Foreskin keratinocyte (primary cell): ENCODE measurements at places on chromosomes 6 and 20.

DNA sequence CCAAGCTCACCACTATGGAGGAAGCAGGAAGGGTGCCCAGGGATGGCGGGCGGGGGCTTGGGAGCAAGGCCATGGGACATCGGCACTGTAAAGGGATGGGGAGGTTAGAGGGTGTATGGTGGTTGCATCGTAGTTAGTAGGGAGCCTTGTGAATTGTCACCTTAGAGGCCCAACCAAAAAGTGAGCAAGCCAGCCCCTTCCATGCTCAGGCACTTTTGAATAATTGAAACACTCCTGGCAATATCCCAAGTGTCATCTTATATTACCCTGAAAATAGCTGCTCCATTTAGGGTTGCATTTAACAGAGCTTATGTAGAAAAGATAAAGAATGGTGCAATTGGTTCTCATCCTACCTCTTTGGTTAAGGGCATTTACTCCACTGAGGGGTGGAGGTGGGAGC is 169.2 kb downstream of the SAMD5 start:
- DNase-seq: no peak

DNA sequence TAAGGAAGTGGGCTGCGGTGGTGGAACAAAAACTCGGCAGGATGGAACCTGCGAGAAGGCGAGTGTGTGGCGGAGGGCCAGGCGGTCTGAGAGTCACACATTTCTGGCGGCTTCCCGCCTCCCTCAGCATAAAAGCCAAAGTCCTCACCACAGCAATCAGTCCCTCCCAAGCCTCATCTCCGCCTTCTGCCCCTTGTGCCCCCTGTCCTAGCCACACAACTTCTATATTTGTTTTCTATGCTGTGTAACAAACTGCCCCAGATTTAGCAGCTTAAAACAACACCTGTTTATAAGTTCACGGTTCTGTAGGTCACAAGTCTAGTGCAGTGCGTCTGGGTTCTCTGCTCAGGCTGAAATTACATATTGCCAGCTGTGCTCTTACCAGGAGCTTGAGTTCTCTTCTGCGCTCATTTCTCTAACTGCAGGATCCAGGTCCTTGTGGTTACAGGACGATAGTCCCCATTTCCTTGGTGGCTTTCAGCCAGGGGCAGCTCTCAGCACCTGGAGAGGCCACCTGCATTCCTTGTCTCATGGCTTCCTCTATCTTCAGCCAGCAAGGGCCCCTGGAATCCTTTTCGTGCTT is 11.7 kb upstream of the SPO11 start:
- DNase-seq: no peak

DNA sequence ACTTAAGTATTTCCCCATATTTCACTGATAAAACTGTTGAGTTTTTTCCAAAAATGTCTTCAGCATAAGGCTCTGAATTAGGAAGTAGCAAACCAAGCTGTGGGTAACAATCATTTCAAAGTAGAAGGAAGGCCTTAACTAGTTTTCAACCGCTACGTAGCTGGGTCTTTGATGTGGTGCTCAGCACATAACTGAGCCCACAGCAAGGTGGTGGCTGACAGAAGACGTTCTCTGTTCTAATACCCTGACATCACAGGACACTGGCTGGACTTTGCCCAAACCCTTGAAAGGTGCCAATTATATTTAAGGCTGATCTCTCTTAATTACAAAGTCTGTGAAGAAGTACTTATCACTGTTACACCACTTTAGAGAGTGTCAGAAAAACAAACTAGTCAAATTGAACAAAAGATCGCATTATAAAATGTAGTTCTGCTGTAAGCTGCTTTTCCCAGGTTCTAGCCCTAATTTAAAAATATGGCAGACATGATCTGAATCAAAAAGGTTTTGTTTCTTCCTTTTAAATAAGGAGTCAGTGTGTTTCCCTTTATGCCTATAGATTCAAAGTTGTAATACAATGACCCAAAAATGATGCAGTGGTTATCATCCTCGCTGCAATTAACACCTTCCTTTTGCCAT is 26.7 kb downstream of the MAN1A1 start:
- no peak for DNase-seq

DNA sequence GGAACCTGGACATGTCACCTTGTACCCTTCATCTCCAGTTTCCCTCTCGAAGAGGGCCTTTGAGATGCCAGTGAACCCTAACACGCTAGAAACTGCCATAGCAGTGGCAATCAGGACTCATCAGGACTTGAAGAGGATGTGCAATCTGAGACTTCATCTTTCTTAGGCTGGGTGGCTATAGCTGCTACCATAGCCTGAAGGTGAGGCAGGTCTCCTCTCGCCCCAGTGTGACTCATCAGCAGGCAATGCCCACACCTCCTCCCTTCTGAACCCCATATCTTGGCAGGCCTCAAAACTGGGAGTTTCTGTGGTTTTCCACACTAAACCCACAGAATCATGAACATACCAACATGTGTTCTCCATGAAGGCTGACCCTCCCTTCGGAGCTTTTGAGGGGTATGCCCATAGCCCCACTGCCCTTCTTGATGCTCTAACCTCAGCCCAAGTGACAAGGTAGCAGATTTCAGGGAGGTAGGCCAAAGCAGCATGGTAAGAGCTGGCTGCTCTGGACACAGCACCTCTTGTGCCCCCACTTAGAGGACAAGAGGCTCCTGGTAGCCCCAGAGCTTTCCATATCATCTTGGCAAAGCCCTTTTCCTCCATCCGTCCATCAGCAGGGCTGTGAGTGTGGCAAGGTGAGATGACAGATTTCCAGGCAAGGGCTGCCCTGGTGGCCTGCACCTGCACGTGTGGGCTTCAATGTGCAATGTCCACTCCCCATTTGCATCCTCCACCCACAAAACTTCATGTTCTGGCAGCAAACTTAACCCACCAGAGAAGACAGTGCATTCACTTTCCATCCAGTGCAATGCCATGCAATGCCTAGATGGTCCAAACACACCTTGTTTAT is 2.6 kb downstream of the BLCAP start:
- peak; percentile 95 for DNase-seq

DNA sequence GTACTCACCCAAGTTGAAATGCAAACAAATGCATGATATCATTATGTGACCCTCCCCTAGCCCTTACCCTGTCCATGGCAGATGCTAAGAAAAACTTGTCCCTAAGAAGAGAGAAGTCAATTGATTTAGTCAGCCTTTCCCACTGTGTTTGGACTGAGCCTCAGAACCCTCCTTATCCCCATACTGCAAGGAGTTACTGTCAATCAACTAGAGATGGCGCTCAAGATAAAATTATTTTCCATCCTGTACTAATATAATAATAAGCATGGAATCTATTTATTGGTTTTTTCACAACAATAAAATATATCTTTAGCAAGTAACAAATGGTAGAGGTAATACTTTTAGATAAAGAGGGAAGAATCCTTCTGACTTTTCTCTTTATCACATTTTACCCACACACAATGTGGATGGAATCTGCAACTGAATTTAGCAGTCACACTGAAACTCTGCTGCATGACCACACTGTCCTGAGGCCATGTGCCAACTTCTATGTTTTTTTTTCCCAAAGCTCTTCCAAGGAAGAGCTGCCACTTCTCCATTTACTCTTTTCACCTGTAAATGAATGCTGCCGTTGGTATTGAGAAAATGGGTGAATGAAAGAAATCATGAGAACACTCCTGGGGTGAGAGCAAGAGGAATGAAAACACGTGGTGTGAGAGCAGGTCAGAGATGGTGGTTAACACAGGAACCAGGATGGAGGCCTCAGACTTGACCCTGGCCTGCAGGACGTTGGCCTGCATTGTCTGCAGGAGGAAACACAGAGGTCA is 10.5 kb downstream of the NT5E start:
- DNase-seq: no peak

DNA sequence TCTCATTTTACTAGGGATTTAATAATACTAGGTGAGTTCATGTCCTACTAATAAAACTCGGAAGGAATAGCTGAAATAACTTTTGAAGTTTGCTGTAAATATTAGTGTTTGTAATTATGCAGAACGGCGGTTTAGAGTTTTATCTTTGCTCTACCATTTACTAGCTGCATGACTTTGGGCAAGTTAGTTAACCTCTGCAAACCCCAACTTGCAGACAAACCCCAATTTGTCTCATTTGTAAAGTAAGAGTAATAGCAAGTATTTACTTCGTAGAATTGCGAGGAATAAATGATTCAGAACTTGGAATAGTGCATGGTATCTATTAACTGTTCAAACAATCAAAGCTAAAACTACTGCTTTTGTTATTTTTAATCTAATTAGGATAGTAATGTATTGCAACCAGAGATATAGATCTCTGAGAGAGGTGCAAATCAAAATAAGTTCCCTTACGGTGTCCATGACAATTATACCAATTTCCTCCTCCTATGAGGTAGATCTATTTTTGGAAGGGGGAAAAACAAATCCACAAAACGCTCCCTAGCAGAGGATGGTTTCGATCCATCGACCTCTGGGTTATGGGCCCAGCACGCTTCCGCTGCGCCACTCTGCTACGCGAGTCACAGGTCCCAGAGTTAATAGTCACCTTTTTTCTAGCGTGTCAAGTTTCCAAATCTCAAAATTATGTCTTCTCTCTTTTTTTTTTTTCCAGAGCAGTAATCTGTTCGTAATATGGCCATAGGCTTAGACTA is 35.1 kb upstream of the BTN3A2 start:
- DNase-seq: peak; percentile 59

DNA sequence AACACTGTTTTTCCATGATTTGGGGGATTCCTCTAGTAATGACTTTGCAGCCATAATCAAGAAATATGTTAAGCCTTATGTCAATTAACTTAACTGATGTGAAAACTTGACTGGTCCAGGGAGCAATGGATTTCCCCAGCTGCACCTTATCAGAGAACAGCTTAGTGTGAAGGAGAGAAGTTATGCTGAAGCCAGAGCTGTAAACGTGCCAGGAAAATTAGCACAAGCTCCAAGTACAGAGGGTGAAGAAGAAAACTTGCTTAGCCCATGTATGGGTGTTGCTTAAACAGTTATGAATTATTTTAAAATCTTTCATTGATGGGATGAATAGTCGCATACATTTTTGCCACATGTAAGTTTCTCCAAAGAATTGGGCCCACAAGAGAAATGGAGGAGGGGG is 214.9 kb upstream of the RNF217 start:
- no peak for DNase-seq

DNA sequence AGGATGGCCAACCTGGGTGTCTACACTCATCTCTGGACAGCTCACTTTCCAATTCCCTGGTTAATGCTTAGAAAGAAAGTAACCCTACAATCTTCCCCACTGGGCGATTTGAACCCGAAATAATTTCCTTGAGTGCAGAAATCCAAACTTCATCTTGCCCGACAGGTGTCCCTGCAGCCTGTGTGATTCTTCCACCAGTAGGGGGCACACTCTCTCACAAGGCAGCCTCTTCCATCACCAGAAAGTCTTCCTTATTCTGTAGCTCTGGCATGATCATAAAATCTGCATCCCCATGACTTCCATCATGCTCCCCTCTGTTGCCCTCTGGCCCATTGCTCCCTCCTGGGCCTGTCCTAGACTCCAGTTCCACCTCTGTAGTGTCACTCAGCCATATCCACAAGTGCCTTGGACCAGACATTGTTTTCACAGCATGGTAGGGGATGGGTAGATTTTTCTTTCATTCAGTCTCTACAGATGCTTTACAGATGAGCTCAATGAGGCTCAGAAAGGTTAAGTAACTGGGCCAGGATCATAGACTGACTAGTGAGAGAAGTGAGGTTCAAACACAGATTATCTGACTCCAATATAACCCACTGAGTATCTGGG is 170.4 kb upstream of the SPTLC3 start:
- no peak for DNase-seq

- no peak for DNase-seq
Measured at GRCh38 chr6:31083742-31084354, 28.5 kb downstream of the C6orf15 start.

GRCh38 chr20:4113615-4114603 is 98.6 kb upstream of the RNF24 start:
- DNase-seq: no peak

DNA sequence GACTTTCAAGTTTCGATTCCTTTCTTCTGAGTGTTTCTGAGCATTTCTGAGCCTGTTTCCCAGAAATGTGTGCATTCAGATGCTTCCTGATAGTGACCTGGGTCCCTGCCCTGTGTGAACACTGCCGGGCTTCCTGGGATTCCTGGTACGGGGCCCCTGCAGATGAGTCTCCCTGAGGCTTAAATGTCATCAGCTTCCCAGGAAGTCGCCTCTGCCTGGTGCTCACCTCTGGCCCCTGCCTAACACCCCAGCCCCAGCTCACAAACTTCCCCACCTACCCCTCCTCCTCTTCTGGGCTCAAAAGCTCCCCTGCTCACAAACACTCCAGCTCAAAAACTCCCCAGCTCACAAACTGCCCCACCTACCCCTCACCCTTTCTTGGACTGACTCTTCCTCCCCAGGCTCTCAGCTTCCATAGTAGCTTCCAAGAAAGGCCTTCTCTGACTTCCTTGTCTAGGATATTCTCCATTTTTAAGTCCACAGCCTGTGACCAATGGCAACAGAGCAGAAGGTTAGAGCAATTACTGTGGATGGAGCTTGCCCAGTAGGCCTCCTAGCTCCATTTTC is 42.0 kb downstream of the TGM2 start:
- no peak for DNase-seq

GRCh38 chr6:109841869-109842268 is 136.2 kb upstream of the GPR6 start:
- no peak for DNase-seq

GRCh38 chr6:20877008-20877937 is 343.0 kb downstream of the CDKAL1 start:
- DNase-seq: peak; percentile 96

DNA sequence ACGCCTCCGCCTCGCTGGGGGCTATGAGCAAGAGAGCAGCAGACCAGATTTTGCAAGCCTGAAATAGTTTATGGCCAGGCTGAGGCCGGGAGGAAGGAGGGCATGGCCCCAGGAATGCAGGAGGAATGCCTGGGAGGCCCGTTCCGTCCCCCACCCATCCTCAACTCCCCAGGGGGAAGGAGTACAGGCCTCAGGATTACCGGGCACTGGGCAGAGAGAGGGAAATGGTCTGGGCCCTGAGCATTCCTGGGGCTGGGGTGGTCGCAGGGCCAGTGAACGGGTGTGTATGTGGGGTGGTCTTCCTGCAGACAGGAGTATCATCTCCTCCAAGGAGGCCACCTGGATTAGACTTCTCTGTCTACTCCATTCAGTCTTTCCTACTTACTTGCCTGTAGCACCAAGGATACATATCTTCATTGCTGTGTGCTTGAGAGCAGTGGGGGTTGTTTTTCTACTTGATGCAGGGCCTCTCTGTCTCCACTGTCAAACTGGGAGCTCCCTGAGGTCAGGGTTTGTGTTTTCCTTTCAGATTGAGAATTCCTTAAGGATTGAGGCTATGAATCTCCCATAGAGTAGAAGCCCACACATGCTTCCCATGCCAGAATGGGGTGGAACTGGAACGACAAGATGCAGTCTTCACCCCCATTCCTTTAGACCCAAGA is 81.3 kb downstream of the VEGFA start:
- DNase-seq: no peak

GRCh38 chr20:50522053-50522674 is 12.0 kb downstream of the PTPN1 start:
- DNase-seq: no peak

DNA sequence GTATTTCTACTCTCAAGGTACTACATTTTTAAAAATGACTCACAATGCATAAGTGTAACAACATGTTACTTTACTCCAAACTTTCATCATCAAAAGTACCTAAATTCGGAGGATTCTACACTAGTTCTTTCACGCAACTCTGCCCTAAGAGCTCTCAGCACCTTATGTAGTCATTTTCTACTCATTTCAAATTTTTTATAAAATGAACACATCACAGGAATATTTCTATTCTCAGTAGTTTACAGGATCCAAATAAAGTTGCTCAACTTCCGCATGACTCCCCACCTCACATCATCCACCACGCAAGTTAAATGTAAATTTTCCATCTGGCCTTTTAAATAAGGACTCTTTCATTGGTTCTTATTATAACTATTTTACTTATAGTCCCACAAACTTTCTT is 344.9 kb upstream of the MANEA start:
- peak; percentile 31 for DNase-seq

- no peak for DNase-seq
Measured at GRCh38 chr20:52975803-52976531, 3.8 kb downstream of the TSHZ2 start.
